ENCODE measurements at places on chromosomes 6 and 20. TPM values are rescaled to one million over a fixed set of nuclear protein-coding genes. Genes with fewer than 3 reads are reported as not detected.

DNA sequence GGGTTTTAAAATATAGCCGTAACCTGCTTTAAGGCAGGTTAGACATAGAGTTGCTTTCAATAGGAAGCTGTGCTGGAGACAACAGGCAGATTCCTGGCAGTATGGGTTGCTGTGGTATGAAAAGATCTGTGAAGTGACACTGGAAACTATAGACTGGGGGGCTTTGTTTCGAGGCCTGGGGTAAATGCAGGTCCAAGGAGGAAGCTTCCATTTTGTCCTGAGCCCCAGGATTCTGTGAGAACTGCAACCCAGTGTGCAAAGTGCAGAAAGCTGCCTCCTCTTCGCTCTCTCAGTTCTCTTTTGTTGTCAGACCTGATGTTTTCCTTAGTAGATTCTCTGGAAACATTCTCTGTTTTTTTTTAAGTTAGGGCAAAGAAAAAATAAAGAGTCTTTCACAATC lies 86.9 kb downstream of the LYRM4 start:
- DNase-seq: no peak

DNA sequence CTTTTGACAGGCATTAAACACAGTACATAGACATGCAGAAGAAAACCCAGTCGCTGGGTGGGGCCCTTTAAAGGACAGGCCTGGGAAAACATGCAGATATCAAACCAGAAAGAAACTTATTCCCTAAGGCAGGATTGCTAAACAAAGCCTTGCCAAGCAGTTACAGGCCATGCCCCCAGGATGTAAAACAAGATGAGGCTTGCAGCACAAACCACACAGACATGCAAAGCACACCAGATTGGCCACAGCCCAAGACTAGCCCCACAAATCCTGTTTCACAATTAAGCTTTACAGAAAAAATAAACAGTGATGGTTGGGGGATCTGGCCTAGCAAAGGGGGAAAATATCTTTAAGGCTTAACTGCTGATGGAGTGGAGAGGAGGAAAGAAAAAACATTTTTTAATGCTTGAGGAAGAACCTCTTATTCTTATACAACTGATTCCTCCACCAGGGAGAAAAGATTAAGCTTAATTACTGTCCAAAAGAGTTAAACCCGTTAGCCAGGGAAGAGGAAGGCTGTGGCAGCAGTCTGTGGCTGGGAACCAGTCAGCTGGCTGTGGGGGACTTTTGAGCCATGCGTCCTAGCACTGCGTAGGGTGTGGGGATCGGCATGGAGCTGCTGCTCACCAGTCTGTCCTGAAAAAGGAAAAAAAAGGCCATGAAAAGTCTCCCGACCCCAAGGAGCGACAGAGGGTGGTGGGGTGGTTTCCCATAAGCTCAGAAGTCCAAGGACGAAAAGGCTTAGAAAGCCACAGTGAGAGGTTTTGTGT lies 28.4 kb downstream of the COL19A1 start:
- no peak for DNase-seq

DNA sequence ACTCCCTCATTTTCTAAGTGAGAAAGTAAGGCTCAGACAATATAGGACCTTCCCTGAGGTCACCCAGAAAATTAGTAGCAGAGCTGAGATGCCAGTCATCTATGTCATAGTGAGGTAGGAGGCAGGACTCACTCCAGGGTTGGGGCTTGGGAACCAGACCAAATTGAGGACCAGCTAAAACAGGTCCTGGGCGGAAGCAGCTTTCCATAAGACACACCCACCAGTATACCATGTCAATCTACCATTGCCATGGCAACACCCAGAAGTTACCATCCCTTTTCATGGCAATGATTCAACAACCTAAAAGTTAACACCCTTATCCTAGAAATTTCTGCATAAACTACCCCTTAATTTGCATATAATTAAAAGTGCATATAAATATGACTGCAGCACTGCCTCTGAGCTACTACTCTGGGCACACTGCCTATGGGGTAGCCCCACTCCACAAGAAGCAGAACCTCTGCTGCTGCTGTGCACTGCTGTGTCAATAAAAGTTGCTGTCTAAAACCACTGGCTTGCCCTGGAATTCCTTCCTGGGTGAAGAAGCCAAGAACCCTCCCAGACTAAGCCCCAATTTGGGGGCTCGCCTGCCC lies 30.3 kb upstream of the OCSTAMP start:
- no peak for DNase-seq

GRCh38 chr20:62557462-62557861 lies 81.7 kb upstream of the GATA5 start:
- DNase-seq: no peak

DNA sequence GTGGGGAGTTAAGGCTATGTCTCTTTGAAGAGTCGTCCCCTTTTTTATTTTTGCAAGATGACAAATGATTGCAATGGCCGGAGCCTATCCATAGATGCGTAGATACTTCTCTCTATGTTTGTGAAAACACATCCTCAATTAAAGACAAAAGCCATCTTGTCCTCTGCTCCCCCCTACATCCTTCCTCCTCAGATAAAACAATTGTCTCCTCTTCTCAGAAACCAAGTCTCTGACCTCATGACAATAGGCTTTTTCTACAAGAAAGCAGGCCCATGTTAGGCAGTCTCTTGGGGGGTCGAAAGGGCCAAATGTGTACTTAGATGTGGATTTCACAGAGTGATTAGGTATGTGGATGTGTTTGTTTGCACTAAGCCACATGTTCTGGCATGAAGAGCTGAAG lies 51.1 kb upstream of the SSTR4 start:
- DNase-seq: no peak

DNA sequence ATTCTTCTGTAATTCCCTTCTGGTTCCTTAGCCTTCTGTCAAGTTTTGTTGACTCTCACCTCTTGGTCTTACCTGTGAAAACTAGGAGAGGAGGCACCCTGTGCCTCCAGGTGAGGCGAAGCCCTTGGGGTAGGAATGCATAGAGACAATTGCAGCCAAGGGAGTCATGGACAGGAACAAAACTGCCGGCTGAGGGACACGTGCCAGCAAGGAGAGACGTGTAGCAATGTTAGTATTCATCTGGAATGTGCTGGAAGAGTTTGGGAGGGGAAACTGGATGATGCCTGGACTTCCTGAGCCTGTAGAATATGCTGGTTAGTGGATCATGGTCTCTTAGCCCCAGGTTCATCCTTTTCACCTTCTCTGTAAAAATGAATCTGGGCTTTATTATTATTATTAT lies 3.9 kb upstream of the TIAM2 start:
- DNase-seq: no peak

DNA sequence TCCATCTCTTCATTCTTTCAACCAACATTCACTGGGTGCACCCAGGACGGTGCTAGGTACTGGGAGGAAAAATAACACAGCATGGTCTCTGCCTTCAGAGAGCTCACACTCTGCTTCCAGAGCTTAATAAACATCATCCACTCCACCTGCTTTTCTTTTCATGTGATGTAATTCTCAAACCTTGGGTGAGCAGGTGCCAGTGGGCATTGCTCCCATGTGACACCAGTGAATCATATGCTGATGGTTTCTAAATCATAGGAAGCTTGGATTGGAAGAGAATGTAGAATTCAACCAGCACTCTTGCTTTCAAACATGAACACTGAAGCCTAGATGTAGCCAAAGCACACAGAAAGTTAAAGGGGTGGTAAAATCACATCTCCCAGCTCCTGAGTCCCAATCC lies 189.8 kb downstream of the FOXA2 start:
- DNase-seq: no peak

GRCh38 chr20:58195047-58195446 lies 33.4 kb downstream of the ANKRD60 start:
- no peak for DNase-seq

DNA sequence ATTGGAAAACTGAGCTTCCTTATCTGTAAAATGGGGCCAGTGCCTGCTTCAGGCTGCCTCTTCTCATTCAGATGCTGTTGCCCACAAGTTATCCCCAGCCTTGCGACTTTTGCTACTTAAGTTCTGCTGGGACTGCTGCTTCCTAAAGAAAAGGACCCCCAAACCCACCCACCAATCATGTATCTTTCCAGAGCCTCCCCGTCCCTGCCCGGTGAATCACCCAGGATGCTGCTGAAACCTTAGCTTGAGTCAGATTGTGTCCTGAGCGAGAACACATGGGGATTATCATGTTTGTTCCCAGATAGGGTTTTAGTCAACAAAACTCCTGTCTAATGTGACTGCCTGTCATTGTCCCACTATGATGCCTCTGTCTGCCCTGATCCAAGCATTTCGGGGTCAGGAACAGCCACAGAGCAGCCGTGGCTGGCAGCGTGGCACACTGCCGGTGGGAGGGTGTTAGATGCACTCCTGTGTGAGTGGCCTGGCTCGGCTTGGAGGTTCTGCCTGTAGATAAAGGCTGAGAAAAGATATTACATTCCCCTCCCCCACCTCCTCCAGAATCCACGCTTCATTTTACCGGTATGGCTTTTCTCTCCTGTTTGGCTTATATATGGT lies 79.9 kb downstream of the TOX2 start:
- no peak for DNase-seq

- no peak for DNase-seq
Observed at GRCh38 chr20:6055981-6056569, 2.2 kb upstream of the LRRN4 start.

DNA sequence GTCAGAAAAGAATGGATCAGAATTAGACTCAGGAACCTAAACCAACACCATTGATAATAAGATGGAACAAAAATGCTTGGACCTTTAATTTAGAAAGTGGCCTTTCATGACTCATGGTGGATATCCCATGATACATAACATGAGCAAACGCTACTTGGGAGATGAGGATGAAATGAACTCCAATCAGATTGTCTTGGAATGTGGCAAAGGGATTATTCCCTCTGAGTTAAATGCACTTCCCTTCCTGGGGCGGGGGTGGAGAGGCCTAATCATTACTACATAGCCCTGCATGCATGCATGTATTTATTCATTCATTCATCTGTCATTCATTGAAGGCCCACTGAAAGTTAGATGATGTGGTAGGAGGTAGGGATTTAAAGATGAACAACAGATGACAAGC lies 174.0 kb downstream of the AIG1 start:
- no peak for DNase-seq

- no peak for DNase-seq
Observed at GRCh38 chr6:111949546-111949945, 76.3 kb upstream of the FYN start.

- no peak for DNase-seq
Observed at GRCh38 chr6:73513496-73513854, 7.4 kb downstream of the EEF1A1 start.

DNA sequence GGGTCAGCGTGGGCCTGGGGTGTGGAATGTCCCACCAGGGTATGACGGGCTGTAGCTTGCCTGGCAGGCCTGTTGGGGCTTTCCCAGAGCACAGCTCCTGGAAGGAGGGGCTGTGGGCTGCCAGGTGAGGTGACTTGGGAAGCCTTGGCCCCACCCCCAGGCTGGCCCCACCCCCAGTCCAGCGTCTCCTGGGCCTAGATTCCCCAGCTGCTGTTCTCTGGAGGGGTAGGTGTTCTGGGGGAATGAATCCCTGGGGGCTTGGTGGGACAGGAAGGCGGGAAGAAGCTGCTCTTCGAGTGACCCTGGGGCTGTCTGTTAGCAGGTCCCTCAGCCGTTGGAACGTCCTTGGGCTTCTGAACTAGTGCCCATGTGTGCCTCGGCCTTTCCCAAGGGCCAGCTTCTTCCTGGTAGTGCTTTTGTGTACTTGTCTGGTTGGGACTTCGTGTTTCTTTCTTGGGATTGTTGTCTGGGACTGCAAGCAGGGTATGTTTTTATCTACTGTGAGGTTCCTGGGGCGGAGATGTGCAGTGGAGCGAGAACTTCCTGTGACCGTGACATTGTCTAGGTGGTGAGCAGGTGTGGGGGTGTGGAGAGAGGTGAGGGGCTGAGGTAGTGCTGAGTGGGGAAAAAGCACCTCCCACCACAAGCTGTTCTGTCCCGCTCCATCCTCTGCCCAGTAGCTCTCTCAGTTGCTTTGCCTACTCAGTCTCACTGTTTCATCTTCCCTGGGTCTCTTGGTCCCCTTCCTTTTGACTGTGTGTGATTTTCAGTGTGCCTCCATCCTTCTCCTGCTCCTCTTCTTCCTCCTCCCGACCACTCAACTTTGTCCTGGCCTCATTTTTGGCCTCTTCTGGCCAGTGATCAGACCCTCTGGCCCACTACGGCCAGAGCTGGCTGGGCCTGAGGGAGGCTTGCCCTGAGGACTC lies 1.3 kb upstream of the DDR1 start:
- DNase-seq: peak; percentile 32

DNA sequence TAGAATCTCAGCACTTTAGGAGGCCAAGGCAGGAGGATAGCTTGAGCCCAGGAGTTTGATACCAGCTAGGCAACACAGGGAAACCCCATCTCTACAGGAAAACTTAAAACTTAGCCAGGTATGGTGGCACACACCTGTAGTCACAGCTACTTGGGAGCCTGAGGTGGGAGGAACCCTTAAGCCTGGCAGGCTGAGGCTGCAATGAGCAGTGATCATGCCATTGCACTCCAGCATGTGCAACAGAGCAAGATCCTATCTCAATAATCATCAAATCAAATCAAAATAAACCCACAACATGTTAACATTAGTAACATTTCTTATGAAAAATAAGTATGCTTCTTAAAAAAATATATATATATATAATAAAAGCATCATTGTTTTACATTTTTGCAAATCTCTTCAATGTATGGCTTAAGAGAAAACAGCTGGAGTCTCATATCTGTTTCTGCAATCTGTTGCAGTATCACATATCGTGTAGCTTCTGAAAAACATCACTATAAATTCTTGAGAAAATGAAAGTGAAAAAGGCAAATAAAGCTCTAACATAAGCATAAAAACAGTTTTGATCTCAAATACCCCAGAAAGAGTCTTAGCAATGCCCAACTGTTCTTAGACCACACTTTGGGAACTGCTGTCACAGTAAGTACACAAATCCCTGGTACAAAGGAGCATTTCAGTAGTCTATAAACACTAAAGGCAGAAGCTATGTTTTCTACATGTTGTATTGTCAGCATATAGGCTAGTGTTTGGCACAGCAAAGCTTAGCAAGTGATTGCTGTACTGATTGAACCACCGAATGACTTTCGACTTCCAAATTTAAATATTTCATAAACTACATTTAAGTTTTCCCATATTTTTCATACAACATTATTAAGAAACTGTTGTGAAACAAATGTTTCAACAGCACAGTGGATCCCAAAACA lies 8.0 kb downstream of the MMUT start:
- DNase-seq: no peak

DNA sequence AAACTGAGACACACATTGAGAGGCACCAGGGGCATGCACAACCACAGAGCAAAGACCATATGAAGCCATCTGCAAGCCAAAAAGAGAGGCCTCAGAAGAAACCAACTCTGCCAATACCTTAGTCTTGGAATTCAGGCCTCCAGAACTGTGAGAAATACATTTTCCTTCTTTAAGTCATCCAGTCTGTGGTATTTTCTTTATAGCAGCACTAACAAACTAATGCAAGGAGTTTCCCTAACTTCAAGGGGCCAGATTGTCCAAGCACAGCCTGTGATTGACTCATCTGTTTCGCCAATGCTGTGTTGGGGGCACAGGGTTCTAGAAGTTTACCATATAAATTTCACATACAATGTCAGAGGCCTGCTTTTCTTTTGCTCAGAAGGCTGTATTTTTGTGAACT lies 364.6 kb downstream of the GJA1 start:
- DNase-seq: no peak

GRCh38 chr6:126002755-126003679 lies 16.7 kb downstream of the TRMT11 start:
- DNase-seq: no peak

- DNase-seq: no peak
Observed at GRCh38 chr6:163773646-163774045, 359.1 kb downstream of the QKI start.

The OR2J3 gene
- total RNA-seq: not detected

The SPDEF gene
- not detected for total RNA-seq

The PHACTR3 gene
- total RNA-seq: not detected

The TCP11 gene
- total RNA-seq: not detected

The ZDHHC14 gene
- total RNA-seq: 1.7 TPM

The BMP6 gene
- not detected for total RNA-seq

The RPL7L1 gene
- 113 TPM for total RNA-seq

The SLC4A11 gene
- total RNA-seq: 2.1 TPM

The ADGRF5 gene
- not detected for total RNA-seq

All from naive thymus-derived CD8-positive, alpha-beta T cell (primary cell).